ENCODE measurements at places on chromosomes 7 and 10.

DNA sequence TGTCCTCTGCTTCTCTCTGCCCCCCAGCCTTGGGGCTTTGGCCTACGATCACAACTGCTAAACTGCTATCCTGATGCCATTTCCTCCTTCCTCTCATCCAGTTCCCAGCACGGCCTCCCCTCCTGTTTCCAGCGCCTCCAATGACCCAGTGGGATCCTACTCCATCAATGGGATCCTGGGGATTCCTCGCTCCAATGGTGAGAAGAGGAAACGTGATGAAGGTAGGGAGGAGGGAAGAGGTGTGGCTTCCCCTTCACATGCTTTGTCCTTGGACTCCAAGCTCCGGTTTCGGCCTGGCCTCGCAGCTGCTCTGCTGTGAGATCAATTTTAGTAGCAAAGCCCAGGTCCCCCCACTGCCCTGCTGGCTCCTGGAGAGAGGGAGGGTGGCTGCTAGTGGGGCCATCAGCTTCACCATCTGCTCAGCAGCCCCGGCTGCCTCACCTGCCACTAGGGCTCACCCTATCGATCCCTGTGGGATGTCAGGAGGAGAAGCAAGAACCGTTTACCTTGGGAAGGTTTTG is 35.8 kb downstream of the PAX2 start:
- DNase-seq = no peak

- DNase-seq = no peak
Measured at GRCh38 chr10:97075961-97076525, 109.7 kb downstream of the SLIT1 start.

DNA sequence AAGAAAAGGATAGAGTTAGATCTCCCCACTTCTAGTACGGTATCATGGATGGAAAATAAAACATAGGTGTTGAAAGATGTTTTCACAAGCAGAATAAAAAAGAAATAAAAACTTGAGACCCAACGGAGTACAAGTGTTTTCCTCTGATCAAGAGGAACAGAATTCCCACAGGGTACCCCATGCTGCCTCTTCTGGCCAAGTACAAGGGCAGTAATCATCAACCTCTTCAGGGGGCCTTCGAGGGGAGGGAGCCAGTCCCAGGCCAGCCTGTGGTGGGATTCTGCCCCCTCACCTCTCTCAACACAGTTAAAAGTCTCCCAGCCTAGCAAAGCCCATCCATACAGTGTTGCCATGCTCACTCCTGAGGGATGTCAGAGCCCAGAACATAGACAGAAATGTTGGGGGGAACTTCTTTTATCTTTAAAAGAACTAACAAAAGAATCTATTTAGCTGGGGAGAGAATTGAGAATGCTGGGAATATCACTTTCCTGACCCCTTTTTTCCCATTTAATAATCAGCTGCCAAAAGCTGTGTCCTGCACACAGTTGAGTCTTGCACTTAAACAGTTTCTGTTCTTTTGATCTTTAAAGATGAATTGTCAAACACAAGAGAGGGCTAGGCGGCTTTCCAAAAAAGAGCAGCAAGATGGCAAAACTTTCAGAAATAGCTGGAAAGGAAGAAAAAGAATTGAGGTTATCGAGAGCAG is 101.7 kb downstream of the PTN start:
- DNase-seq = no peak

- DNase-seq = no peak
Measured at GRCh38 chr7:5064391-5065106, 18.9 kb downstream of the RBAK start.

- no peak for DNase-seq
Measured at GRCh38 chr10:71053169-71053895, 159.0 kb upstream of the UNC5B start.

DNA sequence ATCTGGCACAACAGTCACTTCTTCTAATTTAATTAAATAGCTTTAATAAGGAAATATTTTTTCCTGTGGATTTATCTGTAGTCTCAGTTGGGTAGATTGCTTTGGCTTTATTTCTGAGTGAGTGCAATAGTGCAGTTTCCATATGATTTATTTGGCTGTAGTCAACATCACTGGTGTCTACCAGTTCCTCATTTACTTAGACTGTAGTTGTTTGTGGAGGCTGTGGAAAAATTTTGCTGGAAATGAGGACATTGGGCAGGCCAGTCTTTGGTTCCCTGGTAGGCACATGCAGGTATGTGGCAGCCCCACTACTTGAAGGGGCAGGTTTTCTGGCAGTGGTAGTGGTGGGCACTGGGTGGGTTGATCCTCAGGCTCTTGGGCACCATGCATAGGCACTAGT is 15.5 kb downstream of the TAS2R40 start:
- DNase-seq = no peak

Data from activated CD4-positive, alpha-beta T cell treated with anti-CD3 and anti-CD28 coated beads, Interleukin-2, amount 50 U/mL, for 1 hour (primary cell).